ENCODE measurements at places on chromosomes 6 and 20. TPM values are rescaled to one million over a fixed set of nuclear protein-coding genes. Genes with fewer than 3 reads are reported as not detected.
A peak's percentile ranks its signal among the peaks of the same experiment; 100 is the strongest.

Gene ANGPT4
- total RNA-seq, result 6.0 TPM

GRCh38 chr20:37378420-37378784, 32.5 kb downstream of the SRC start:
- H3K4me1 ChIP-seq, result peaks cover 14% of the 10 kb centered on the region
- H3K4me3 ChIP-seq, result no peak overlapping the region
- no peak for DNase-seq
- no peak overlapping the region for H3K27ac ChIP-seq
- H3K27me3 ChIP-seq, result no peaks in the 10 kb centered on the region
- H3K36me3 ChIP-seq, result peaks cover 9% of the 10 kb centered on the region

DNA sequence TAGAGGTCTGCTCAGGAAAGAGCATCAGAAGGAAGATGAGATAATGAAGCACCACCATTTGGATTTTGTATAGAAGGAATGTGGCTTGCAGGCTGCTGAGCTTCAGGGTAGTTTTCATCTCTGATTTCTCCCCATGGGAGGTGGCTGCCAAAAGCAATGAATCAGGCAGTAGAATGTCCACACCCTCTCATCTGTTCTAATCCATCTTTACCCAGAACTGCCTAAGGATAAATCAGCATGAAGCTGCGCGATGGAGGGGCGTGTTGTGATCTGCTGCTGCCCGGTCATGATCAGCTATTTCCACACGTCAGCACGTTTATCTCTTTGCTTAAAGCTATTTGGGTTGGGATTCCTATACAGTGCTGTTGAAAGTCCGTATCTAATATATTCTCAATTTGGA, 295.4 kb downstream of the FOXA2 start:
- H3K4me1 ChIP-seq, result no peaks in the 10 kb centered on the region
- H3K27ac ChIP-seq, result no peak overlapping the region
- no peaks in the 10 kb centered on the region for H3K27me3 ChIP-seq
- DNase-seq, result no peak

DNA sequence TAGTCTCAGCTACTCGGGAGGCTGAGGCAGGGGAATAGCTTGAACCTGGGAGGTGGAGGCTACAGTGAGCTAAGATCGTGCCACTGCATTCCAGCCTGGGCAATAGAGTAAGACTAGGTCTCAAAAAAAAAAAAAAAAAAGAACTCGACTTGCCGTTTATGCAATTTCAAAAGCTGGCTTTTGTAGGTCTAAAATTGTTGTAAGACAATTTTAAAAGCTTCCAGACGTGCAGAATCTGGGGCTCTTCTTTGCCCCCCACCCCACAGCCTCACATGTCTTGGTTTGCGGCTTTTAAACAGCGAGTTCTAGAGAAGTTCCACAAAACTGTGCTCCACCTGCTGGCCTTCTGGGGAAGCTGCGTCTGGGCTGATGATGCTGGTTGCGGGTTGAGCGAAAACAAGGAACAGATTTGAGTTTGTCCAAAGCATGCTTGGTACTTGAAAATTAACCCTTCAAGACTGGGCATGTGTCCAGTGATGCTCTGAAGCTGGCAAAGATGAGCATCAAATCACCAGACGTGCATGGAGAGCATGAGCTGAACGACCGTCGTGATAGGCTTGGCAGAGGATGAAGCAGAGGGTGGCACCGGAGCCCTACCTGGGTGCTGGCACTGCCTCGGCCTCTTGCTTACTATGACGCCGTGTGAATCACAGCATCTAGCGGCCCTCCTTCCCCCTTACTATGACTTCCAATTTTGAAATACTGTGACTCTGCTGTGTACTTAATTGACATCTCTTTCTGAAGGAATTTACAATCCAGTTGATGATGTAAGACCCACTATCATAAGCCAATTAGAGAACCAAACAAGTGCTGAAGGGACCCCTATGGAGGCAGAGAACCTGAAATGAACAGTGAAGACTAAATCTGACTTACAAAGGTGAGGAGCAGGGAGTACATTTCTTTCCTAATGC, 171.4 kb downstream of the GMPR start:
- no peak overlapping the region for H3K4me3 ChIP-seq
- peak; percentile 68 for DNase-seq
- H3K27me3 ChIP-seq, result no peaks in the 10 kb centered on the region
- no peaks in the 10 kb centered on the region for H3K36me3 ChIP-seq

DNA sequence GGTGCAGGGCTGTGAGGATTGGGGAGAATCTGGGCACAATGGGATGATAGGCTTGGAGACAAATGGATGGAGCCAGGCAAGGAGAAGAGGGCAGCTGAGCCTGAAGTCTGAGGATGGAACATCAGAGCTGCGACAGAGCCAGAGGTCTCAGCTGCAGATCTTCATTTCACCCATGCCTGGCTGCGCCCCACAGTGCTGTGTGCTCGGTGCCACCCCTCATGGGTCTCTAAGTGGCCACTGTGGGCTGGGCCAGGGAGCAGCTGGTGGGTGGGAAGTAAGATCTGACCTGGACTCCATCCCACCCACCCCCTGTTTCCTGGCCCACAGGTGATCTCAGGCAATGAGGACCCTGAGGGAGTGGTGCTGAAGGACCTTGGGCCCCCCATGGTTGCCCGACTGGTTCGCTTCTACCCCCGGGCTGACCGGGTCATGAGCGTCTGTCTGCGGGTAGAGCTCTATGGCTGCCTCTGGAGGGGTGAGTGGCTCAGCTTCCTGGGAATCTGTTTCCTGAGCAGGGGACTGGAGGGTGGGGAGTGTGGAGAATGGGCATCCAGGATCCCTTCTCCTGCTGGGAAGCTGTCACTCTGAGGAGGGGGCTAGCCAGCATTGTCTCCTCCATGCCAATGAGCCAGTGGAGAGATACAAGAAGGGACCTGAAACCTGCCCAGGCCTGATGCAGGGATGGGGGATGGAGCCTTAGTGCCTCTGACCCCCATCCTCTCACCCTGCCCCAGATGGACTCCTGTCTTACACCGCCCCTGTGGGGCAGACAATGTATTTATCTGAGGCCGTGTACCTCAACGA, 6.5 kb downstream of the DDR1 start:
- H3K27me3 ChIP-seq, result no peaks in the 10 kb centered on the region
- no peak for DNase-seq
- no peak overlapping the region for H3K4me3 ChIP-seq
- peaks cover 16% of the 10 kb centered on the region for H3K4me1 ChIP-seq
- H3K36me3 ChIP-seq, result peaks cover 61% of the 10 kb centered on the region
- H3K27ac ChIP-seq, result no peak overlapping the region

GRCh38 chr6:22668717-22669116, 99.4 kb downstream of the HDGFL1 start:
- no peak overlapping the region for H3K27ac ChIP-seq
- H3K27me3 ChIP-seq, result no peaks in the 10 kb centered on the region
- no peak for DNase-seq
- H3K4me1 ChIP-seq, result no peaks in the 10 kb centered on the region

GRCh38 chr6:155521719-155522118, 66.1 kb upstream of the NOX3 start:
- no peaks in the 10 kb centered on the region for H3K4me1 ChIP-seq
- H3K27ac ChIP-seq, result no peak overlapping the region
- H3K27me3 ChIP-seq, result no peaks in the 10 kb centered on the region
- H3K36me3 ChIP-seq, result no peaks in the 10 kb centered on the region
- DNase-seq, result no peak
- no peak overlapping the region for H3K4me3 ChIP-seq

Gene HRH3
- total RNA-seq, result not detected

GRCh38 chr6:133809406-133809805, 79.5 kb upstream of the TCF21 start:
- no peak overlapping the region for H3K27ac ChIP-seq
- H3K4me3 ChIP-seq, result no peak overlapping the region
- H3K27me3 ChIP-seq, result no peaks in the 10 kb centered on the region
- H3K36me3 ChIP-seq, result no peaks in the 10 kb centered on the region
- DNase-seq, result no peak
- no peaks in the 10 kb centered on the region for H3K4me1 ChIP-seq
